ENCODE measurements at places on chromosomes 11 and 22.

GRCh38 chr11:84691830-84692229, 935.3 kb downstream of the DLG2 start:
- no peak for DNase-seq

DNA sequence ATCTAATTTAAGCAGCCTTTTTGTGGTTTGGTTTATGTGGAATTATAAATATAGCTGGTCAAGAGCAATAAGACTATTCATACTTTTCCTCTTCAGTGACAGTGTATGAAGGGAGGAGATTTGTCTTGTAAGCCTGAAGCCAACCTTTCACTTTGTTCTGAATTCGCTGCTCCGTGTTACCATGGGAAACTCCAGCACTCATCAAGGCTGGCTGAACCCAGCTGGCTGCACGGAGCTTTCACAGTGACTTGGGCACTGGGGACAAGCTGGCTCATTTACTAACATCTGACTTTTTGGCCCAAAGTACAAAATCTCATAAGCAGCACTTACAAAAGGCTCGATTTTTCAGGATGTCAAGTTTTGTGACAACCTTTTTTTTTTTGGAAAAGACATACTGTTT, 120.4 kb upstream of the GRIA4 start:
- DNase-seq, result no peak

DNA sequence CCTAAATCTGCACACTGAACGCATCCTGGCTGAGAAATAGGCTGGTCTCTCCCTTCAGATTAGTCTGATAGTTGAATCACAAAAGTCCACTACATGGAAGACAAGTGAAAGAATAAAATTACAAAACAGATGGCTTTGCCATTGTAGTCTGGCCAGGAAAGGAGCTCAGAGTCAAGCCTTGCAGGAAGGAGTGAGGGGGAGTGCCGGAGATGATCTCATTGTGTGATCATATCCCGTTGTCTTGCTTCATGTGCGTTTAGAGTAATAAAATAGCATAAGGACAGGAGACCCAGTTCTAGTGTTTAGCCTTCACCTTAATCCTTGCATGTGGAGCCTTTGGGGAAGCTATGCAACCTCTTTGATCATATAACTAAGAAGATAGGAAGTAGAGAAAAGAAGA, 666.7 kb upstream of the RAG2 start:
- no peak for DNase-seq

DNA sequence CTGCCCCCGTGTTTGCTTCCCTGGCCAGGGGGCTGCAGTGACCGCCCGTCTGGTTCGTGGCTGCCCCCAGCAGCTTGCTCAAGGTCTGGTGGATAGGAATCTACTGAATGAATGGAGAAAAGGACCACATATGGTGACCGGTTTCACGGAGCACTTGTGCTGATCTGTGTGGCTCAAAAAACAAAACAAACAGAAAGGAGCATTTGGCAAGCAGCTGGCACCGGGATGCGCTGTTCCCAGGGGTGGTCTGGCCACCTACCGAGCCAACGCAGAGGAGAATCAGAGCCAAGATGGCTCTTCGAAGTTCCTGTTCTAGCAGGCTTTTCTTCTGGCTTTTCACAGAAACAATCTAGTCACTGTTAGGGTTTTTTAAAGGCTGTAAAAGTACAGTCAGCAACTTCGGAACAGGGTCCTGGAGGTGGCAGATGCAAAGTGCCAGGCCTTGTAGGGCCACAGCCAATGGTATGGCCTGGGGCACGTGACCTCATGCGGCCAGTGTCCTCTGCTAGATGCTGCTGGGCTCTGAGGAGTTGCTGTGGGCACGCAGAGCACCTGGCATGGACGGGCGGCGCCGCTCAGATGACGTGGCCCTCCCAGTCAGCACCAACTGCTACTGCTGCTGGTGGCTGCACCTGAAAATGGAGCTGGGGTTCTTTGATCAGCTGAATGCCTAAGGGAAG, 27.3 kb upstream of the PACSIN2 start:
- no peak for DNase-seq

DNA sequence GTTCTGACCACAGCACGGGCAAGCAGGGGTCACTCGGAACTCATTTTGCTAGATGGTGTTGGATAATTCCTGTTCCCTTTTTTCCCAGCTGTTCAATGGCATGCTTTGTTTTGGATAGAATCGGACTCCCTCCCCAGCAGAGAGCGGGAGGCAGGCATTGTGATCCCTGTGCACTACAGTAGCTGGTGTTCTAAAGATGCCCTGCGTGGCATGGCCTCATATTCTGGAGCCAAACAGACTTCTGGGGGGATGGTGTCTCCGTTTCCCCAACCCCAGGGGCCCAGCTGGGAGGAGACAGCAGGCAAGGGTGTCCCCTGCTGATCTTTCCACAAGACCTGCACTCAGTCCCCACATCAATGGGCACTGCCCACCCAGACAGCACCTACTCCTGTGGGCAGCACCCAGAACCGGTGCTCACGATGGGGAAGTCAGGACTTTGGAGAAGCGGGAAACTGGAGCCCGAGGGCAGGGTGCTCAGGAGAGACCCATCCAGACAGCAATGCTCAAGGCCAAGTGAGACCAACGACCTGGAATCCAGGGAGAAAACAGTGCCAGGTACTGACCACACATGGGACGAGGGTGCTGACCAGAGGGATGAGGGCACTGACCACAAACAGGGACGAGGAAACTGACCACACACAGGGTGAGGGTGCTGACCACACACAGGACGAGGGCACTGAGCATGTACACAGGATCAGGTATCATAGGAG, 934.9 kb downstream of the BRD1 start:
- DNase-seq, result peak; percentile 45

DNA sequence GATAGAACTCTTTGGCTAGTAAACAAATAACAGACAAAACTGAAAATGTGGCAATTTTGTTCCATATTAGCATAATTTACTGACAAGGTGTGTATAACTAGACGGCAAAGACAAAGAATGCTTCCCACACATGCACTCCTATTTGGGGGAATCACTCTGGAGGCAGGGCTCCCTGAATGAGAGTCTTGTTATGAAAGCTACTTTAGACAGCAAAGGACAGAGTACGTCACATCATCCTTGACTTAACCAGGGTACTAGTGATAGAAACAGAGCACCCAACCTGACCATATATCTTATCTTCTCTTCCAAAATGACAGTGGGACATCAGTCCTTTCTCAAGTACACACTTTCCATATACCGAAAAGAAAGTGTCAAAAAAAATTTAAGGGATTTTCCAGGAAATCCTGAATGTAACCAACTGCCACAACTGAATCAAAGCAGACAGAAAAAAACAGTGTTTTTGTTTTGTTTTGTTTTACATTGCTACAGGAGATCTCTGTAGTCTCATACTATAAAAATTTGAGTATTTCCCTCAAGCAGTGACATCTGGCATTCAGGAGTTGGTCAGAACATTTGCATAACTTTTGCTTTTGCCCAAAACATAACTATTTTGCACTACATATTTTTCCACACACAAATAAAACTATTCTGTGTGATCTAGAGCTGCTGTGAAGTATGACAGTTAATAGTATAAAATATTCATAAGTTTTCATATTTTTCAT, 98.9 kb downstream of the ARHGAP20 start:
- DNase-seq, result no peak

GRCh38 chr11:65615950-65616574, 486 bp downstream of the PCNX3 start:
- no peak for DNase-seq
